ENCODE measurements at places on chromosomes 7 and 10.
A peak's percentile ranks its signal among the peaks of the same experiment; 100 is the strongest.

DNA sequence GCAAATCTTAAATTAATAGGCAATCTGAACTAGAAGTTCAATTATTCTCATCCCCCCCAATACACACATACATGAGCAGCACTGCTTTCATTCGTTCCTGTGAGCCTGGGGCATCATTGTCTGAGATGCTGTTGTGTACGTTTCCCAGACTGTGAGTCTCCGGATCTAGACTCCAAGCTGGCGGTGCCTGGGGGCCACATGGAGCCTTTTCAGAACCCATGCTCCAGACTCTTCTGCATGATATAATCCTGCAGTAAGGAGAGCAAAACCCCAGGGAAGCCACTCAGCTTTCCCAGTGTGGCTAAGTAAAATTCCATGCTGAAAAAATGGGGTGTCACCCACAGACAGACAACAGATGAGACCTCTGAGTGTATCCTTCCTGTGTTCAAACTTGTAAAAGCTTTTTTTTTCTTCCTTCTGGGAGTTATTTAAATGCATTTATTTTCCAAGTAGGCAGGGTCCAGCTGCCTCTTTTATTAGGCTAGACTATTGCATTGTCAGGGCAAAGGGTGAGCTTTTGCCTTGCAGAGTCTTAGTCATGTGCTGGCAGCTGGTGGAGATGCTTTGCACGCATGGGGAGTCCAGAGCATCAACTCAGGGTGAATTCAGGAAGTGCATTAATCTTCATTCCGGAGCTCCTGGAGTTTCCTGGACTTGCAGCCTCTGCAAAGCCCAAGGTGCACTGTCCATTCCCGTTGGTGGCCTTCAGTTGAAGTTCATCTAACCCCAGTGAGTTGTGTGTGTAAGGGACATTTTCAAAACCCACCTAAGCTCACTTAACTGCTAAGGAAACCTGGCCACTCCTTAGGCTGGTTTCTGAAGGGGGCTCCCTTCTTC, 185.7 kb upstream of the ADO start:
- DNase-seq = peak; percentile 77
- H3K4me1 ChIP-seq = peaks cover 15% of the 10 kb centered on the region
- no peaks in the 10 kb centered on the region for H3K27me3 ChIP-seq
- no peak overlapping the region for H3K27ac ChIP-seq
- no peaks in the 10 kb centered on the region for H3K36me3 ChIP-seq

- no peak overlapping the region for H3K27ac ChIP-seq
- H3K27me3 ChIP-seq = no peaks in the 10 kb centered on the region
- no peak for DNase-seq
- no peak overlapping the region for H3K4me3 ChIP-seq
- H3K4me1 ChIP-seq = no peaks in the 10 kb centered on the region
Measured at GRCh38 chr7:46583656-46584055, 662.6 kb upstream of the IGFBP3 start.

GRCh38 chr7:115748123-115748738, 282.3 kb downstream of the TFEC start:
- H3K27ac ChIP-seq = no peak overlapping the region
- no peaks in the 10 kb centered on the region for H3K4me1 ChIP-seq
- H3K27me3 ChIP-seq = no peaks in the 10 kb centered on the region

DNA sequence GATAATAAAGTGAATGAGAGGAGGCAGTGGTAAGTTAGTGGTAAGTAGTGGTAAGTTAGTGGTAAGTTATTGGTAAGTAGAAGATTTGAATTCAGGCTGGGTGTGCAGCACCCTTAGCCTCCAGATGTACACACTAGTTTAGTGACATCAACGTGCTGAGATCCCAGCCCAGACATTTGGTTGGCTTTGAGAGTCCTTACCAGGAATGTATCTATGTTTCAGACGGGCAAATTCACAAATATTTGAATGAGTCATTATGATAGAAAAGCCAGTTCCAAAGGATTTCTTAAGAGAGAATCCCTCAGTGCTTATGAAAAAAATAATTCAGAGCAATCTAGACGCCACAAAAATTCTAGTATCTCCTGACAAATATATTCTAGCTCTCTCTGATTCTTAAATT, 70.0 kb downstream of the ARL4A start:
- H3K27ac ChIP-seq = no peak overlapping the region
- no peak overlapping the region for H3K4me3 ChIP-seq
- DNase-seq = no peak
- no peaks in the 10 kb centered on the region for H3K4me1 ChIP-seq
- no peaks in the 10 kb centered on the region for H3K27me3 ChIP-seq
- no peaks in the 10 kb centered on the region for H3K36me3 ChIP-seq

- no peaks in the 10 kb centered on the region for H3K36me3 ChIP-seq
- no peaks in the 10 kb centered on the region for H3K27me3 ChIP-seq
- no peak for DNase-seq
- H3K4me3 ChIP-seq = no peak overlapping the region
- no peaks in the 10 kb centered on the region for H3K4me1 ChIP-seq
- H3K27ac ChIP-seq = no peak overlapping the region
Measured at GRCh38 chr10:44300666-44301649, 83.9 kb downstream of the CXCL12 start.

GRCh38 chr7:147298611-147299043, 1182.0 kb downstream of the CNTNAP2 start:
- H3K36me3 ChIP-seq = no peaks in the 10 kb centered on the region
- H3K27ac ChIP-seq = no peak overlapping the region
- no peak overlapping the region for H3K4me3 ChIP-seq
- H3K4me1 ChIP-seq = no peaks in the 10 kb centered on the region
- no peak for DNase-seq
- no peaks in the 10 kb centered on the region for H3K27me3 ChIP-seq

DNA sequence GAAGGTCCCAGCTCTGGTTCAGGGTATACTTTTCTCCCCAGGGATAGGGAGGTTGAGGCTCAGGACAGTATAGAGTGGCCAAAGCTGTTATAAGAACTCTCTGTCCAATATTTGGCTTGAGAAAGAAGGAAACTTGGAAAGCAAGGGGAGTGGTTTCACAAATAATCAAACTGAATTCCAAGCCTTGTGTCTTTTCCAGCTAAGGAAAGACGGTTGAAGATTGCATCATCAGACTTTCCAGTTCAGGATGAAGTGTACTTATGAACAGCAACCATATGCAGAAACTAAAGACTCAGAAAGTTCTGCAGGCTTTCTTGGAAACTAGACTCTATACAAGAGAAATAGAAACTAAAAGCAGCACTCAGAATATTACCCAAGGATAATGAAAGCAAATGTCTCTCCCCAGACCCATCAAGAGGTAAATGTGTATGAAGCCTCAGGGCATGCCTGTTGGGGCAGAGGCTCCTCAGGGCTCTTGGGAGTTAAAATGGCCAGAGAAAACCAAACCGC, 46.4 kb downstream of the RAMP3 start:
- peaks cover 44% of the 10 kb centered on the region for H3K27me3 ChIP-seq

DNA sequence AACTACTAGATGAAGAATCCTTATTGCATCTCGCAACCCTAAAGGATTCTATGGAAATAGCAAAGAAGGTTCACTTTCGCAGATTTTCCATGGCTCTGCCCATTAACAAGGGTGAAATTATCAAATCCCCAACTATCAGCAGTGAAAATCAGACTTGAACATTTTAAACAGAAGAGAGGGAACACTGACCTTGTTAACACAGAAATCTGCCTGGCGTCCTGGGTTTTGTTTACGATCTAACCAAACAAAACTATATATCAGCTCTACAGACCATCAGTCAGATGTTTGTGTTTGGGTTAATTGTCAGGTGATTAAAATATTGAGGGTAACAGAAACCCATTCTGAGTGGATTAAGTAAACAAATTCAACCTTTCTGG, 1.9 kb downstream of the CTTNBP2 start:
- DNase-seq = no peak
- peaks cover 61% of the 10 kb centered on the region for H3K4me1 ChIP-seq
- no peaks in the 10 kb centered on the region for H3K27me3 ChIP-seq
- H3K27ac ChIP-seq = no peak overlapping the region

DNA sequence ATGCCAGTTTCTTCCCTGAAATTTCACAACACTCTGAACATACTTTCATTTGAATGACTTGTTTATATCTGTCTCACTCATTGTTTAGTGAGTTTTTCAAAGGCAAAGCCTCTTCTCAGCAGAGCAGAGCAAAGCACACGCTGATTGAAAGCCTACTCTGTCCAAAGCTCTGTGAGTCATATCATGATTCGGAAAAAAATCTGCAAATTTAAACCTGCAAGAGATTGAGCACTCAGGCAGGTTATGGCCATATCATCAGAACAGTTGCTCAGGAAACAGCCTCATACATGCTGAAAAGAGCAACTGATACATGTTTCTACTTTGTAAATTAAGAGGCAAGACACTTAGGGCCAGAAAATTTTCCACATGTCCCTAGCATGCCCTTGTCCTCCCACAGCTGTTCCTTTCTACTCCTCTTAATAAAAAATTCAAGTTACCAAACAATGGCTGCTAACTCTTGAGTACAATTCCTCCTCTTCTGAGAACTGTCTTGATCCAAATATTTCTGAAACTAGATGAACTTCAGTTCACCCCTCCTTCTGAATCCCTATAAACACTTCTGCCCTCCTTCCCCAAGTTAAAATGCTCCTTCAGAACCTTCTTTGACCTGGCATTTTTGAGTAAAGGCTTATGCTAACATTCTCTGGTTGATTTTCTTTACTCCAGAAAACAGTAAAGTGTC, 140.6 kb upstream of the HPS1 start:
- no peak overlapping the region for H3K4me3 ChIP-seq
- DNase-seq = no peak
- H3K36me3 ChIP-seq = no peaks in the 10 kb centered on the region
- H3K4me1 ChIP-seq = no peaks in the 10 kb centered on the region

DNA sequence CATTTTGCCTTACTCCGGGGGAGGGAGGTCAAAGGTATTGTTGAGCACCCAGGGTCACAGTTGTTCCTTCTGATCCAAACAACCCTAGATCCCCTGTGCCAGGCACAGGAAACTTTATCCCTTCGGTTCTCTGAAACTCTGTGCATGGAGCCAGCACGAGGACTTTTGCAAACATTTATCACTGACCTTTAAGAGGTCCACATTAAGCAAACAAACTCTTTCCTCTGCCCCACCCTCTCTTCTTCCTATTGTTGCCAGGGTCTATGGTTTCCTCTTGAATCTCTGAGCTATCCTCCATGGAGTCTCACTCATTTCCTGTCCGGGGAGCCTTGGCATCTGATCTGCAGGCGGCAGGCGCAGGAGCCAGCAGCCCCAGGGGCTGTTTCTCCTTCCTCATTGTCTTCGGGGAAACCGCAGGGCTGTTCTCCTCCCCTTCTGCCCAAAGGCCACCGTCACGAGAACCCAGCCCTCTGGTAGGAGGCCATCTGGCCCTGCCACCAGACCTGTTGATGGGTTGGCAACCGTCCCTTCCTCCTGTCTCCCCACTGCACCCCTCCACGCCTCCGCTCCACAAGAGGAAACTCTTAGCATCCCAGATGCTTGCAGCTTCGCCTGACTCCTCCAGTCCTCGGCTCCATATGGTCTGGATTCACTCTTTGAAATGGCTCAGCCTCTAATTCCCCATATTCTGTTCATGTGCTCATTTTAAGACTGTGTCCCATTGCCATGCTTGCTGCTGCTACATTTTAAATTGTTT, 327.3 kb upstream of the NRP1 start:
- peaks cover 12% of the 10 kb centered on the region for H3K4me1 ChIP-seq

DNA sequence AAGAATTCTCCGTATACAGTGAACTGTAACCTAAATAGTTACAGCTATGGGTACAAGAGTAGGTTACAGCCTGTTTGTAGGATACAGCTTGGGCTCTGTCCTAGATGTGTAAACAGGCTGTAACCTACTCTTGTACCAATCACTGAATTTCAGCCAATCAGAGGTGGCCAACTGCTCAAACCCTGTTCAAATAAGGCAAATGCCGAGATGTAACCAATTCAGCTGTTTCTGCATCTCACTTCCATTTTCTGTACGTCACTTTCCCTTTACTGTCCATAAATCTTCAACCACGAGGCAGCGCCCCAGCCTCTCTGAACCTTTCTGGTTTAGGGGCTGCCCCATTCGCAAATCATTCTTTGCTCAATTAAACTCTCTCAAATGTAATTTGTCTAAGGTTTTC, 8.3 kb upstream of the MMP21 start:
- no peaks in the 10 kb centered on the region for H3K27me3 ChIP-seq
- H3K27ac ChIP-seq = no peak overlapping the region
- H3K4me1 ChIP-seq = no peaks in the 10 kb centered on the region

DNA sequence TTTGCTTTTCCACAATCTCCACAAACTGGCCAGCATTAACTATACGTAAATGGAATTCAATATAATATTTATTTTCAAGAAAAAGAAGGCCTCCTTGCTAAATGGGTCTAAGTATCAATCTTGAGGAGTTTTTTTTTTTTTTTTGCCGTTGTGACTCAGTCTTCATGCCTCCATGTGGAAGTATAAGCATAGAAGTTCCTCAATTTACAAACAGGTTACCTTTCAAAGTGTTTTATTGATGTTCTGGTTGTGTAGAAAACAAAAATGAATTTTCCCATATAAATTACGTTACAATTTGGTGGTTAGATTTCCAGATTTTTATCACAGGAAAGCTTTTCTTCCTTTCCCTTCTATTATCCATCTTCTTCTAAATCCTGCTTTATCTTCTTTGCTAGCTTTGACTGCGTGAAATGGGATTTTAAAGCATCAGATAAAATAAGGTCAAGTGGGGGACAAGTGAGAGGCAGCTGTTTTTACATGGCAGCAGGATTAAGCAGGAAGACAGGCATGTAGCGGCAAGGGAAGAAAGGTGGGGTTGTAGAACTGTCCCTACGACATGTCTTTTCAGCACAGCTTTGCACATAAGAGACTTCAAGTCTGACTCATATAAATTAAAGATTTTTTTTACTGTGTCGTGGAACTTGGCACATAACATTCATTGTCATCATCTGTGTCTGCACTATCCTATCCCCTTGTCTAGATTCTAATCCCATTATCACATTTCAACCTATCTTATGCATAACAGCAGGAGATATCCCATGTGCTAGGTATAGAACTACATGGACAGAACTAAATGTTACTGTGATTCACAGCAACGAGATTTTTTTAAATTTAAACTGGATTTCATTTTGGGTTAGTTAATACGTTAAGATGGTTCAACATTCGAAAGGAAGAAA, 135.3 kb upstream of the FAM3C start:
- H3K36me3 ChIP-seq = no peaks in the 10 kb centered on the region
- no peak overlapping the region for H3K4me3 ChIP-seq
- peak; percentile 82 for DNase-seq
- H3K27me3 ChIP-seq = no peaks in the 10 kb centered on the region
- H3K27ac ChIP-seq = peak overlapping the region; percentile 61

GRCh38 chr7:150986099-150986512, 4.7 kb upstream of the NOS3 start:
- H3K27me3 ChIP-seq = peaks cover 19% of the 10 kb centered on the region
- no peak overlapping the region for H3K4me3 ChIP-seq
- DNase-seq = peak; percentile 68
- no peaks in the 10 kb centered on the region for H3K36me3 ChIP-seq

DNA sequence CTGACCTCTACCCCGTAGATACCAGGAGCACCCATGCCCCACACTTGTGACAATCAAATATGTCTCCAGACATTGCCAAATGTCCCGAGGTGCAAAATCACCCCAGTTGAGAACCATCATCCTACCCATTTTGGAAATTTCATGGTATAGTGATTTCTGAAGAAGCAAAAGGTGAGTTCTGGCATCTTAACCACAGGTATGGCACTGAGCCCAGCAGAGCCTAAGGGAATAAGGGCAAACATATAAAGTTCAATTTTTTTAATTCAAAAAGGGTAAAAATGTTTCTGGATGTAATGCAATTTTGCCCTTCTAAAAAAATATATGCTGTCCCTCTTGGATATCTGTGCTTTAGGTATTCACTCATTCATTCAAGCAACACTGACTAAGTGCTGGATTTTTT, 30.5 kb upstream of the CPXM2 start:
- H3K27me3 ChIP-seq = peaks cover 36% of the 10 kb centered on the region
- no peaks in the 10 kb centered on the region for H3K4me1 ChIP-seq
- DNase-seq = no peak
- H3K27ac ChIP-seq = no peak overlapping the region
- no peak overlapping the region for H3K4me3 ChIP-seq
